ENCODE measurements at places on chromosomes 16 and 17.
A peak's percentile ranks its signal among the peaks of the same experiment; 100 is the strongest.

- no peak for DNase-seq
Measured at GRCh38 chr17:64533784-64534183, 27.0 kb downstream of the CEP95 start.

- no peak for DNase-seq
Measured at GRCh38 chr16:55992551-55992950, 117.4 kb upstream of the CES5A start.

DNA sequence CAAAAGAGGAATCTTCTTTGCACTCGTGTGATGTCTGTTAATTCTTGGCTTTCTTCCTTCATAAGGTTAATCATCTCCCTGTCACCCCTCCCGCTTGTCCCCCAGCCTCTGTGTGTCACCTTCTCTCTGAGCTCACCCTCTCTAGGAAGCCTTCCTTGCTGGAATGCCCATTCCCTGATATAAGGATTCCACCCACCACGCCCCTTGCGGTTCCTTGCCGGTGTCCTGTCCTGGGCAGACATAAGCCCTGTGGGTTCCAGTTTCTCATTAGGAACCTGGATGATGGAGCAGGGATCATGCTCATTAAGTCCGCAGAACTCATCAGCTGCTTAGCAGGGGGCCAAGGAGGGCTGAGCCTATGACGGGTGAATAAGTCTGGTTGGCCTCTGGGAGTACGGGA is 559.3 kb downstream of the MAF start:
- no peak for DNase-seq

DNA sequence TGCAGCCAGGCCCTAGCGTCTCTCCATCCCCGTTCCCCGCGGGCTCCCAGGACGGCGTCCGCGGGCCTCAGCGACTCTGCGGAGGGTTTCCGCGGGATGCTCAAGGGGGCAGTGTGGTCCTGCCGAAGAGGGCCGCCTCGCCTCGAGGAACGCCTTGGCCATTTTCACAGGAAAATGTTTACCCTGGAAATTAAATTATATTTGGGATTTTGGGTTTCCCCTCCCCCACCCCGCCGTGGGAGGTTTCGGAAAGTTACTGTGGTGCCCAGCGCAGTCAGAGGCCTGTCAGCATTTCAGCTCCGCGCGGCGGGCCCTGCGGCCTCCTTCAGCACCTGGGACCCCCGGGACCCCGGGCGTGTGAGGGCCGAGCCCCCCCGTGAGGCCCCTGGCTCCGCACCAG is 94.5 kb downstream of the PCTP start:
- no peak for DNase-seq

- no peak for DNase-seq
Measured at GRCh38 chr16:87441886-87442580, 49.9 kb downstream of the MAP1LC3B start.

GRCh38 chr16:87970186-87970585 is 19.0 kb downstream of the BANP start:
- DNase-seq, result no peak

GRCh38 chr17:82937411-82938371 is 97.9 kb upstream of the ZNF750 start:
- no peak for DNase-seq

- DNase-seq, result no peak
Measured at GRCh38 chr16:30003670-30004423, 7.0 kb downstream of the DOC2A start.

DNA sequence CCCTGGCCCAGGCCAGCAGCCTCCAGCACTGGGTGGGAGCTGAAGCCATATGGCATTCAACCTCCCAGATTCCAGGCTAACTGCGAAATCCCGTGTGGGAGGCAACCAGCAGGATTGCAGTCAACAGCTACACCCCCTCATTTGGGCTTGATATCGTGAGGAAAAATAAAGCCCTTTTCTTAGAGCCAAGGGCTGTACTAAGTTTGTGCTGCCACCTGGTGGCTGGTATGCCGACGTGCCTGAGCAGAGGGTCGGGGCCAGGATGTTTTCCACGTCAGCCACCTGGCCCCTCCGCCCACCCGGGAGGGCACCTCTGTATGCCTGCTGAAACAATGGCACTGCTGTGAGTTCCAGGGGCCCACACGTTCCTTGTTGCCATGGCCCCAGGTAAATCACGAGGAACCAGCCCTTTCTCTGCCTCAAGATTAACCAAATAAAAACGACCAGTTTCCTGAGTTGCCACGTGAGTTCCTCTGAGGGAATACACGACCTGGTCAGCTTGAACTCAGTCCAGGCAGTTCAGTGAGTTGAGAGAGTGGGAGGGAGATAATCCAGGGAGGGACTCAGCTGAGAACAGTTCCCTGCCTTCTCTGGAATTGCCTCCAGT is 9.0 kb downstream of the TMEM98 start:
- DNase-seq, result peak; percentile 48

GRCh38 chr17:46117850-46118696 is 75.2 kb downstream of the KANSL1 start:
- no peak for DNase-seq

DNA sequence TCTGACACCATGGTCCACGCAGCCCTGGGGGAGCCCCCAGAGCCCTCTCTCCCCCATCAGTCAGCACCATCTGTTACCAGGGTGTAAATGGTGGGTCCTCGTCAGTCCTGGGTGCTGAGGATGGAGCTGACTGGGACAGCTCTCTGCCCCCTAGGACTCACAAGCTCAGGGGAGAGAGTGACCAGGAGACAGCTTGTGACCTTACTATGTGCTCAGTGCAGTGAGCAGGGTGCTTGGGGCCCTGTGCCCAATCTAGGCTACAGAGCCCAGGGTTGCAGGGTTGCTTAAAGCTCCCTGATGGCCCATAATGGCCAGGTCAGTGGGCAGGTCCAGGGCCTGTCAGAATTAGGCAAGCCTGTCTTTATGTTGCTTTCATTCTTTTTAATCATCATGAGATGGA is 11.3 kb downstream of the MMP2 start:
- DNase-seq, result no peak

- DNase-seq, result no peak
Measured at GRCh38 chr16:27404163-27404823, 2.3 kb downstream of the IL21R start.

DNA sequence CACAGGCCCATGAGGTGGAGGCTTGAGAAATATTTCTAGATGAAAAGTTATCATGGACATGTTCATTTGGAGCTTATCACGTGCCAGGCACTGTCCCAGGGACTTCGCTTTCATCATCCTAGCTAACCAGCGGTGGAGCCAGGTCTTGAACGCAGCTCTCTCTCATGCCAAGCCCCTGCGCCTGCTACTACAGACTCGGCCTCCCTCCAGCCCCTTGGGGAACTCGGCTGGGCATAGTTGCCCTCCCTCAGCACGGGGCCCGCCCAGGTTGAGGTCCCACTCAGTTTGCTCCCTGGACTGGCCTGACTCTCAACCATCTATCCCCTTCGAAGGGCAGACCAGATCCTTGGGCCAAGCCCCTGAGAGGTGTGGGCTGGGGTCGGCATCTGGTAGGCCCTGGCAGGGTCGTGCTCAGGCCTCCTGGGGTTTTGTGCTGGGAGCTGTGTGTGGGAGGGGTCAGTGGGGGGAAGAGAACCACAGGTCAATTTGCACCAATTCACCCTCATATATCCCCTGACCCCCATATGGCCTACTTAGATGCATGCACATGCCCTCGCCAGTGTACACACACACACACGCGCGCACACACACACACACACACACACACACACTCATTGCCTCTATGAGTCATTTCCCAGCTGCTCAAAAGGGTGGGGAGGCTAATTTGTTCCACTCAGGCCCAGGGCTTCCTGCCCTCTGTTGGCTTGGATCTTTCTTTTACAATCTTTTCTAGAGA is 12.1 kb upstream of the SCN4A start:
- no peak for DNase-seq

GRCh38 chr17:75277664-75278071 is 6.6 kb upstream of the MIF4GD start:
- no peak for DNase-seq

GRCh38 chr17:69560987-69561441 is 146.5 kb downstream of the MAP2K6 start:
- no peak for DNase-seq

GRCh38 chr16:1154291-1154886 is 1.5 kb downstream of the CACNA1H start:
- no peak for DNase-seq

- no peak for DNase-seq
Measured at GRCh38 chr17:16377941-16378341, 3.0 kb upstream of the UBB start.

DNA sequence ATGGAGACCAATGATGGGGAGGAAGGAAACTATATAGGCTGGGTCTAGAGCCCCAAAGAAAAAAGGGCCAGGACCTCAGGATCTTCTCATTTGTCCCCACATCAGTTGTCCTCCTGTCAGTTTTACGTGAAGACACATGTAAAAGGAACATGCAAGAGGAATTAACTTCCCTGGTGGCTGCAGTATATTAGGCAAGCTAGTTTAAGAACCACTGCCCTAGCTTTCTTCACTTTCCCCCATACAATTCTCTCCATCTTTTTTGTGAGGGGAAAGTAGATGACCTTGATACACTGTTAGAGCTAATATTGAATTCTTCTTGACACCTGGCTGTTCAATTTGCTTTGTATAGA is 2.3 kb downstream of the MAP3K3 start:
- no peak for DNase-seq

Data from Jurkat, Clone E6-1 (cell line).